ENCODE measurements at places on chromosomes 5 and 9.

DNA sequence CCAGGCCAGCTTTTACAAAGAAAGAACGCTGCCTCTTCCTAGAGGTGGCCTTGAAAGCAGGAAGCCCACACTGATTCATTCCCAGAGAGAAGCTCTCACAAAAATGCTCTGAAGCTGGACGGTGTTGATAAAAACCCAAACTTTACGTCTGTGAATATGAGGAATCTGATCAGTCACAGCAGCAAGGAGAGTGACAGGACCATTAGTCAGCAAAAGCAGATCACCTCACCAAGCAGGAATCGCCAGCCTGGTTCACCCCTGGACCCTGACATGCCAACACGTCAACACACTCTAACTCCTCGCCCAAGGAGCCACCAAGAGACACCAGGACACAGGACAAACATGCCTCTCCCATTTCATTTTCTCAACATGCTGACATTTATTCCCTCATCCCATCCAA lies 70.6 kb upstream of the ZNF622 start:
- no peak for DNase-seq

GRCh38 chr5:169083394-169084018 lies 217.4 kb downstream of the SLIT3 start:
- DNase-seq = no peak

DNA sequence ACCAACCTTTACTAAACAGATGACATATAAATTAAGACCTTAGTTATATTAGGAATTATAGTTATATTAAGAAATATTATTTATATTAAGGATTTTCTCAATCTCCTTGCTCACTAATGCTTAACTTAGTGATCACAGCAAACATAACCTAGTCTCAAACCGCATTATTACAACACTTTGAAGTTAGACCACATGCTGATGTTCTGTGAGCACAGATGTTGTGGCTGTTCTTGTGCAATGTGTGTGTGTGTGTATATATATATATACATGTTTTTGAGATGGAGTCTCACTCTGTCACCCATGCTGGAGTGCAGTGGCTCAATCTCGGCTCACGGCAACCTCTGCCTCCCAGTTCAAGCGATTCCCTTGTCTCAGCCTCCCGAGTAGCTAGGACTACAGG lies 20.5 kb downstream of the ELP1 start:
- DNase-seq = peak; percentile 90

DNA sequence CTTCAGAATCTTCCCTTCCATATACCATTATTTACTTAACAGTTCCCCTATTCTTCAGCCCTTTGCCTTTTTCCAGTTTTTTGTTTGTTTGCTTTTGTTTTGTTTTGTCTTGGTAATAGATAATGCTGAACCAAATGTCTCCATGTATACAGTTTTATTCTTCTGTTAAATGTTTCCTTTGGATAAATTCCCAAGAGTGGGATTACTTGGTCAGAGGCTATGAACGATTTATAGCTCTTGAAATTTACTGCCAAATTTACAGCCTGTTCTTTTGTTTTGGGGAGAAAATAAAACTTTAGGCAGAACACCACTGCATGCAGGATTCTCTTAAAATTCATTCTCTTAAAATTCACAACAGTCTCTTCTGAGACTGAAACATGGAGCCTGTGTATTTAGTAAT lies 38.6 kb downstream of the NR4A3 start:
- no peak for DNase-seq

GRCh38 chr5:59040024-59040803 lies 457.3 kb downstream of the RAB3C start:
- DNase-seq = peak; percentile 88

- DNase-seq = no peak
Measured at GRCh38 chr5:74865256-74865803, 857 bp downstream of the FAM169A start.

DNA sequence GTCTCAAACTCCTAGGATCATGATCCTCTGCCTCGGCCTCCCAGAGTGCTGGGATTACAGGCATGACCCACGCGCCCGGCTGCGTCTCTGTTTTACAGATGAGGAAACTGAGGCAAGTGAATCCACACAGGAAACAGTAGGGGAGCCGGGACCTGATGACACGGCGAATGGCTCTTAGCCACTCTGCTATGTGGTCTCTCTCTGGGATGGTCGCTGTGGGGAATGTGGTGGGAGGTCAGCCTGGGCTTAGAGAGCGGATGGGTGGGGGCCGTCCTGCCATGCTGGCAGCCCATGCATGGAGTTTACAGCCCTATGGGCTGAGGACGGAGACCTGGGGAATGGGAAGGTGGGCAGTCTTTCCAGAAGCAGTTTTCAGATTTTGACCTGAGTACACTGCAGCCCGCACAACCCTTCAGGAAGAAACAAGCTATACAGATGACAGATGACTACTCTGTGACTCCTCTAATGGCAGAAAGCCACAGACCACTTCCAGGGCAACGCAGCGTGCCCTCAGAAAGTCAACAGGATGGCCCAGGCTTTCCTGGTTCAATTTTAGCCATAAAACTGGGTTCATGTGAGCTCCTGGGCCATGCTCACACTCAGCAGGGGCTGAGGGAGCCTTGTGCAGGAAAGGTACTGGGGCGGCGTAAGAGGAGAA lies 136.1 kb upstream of the RAPGEF1 start:
- no peak for DNase-seq

GRCh38 chr9:24765025-24765756 lies 219.5 kb upstream of the IZUMO3 start:
- DNase-seq = no peak

GRCh38 chr9:113632776-113633590 lies 169.5 kb downstream of the RGS3 start:
- peak; percentile 32 for DNase-seq

- DNase-seq = no peak
Measured at GRCh38 chr5:30341466-30341865, 852.0 kb upstream of the CDH6 start.

DNA sequence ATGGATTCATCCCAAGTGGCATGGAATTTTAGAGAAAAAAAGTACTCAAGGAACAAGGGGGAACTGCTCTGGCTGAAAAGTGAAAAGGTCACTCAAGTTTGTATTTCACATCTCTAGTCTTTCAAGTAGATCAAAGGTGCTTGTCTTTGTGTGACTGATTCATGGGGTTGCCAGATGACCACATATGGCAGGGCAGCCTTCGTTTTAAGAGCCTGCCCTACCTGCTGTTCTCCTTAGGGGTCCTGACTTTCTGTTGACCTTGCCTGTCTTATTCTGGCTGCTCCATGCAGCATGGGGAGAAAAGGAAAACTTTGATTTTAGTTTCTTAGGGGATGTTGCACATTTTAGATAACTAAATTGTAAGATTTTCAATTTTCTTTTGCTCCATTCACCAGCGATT lies 877.7 kb downstream of the TLE1 start:
- no peak for DNase-seq

GRCh38 chr9:70701163-70701562 lies 286.7 kb upstream of the KLF9 start:
- no peak for DNase-seq

DNA sequence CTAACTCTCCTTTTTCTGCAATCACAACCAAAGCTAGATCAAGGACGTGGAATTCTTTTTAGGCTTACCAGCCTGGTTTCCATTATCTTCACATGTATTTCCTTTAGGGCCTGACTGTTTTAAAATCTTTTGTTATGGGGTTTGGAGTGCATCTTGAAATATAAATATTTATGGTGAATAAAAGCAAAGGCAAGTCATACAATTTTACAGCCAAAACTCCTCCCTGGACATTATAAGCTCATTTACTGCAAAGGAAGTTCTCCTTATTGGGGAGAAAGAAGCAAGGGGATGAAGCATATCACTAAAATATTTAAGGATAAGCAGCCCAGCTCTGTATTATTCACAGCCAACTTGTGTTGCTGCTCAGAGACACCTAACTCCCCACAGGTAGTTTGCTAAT lies 132.2 kb upstream of the TARS1 start:
- DNase-seq = no peak

- peak; percentile 71 for DNase-seq
Measured at GRCh38 chr5:158502686-158503085, 597.0 kb downstream of the EBF1 start.

DNA sequence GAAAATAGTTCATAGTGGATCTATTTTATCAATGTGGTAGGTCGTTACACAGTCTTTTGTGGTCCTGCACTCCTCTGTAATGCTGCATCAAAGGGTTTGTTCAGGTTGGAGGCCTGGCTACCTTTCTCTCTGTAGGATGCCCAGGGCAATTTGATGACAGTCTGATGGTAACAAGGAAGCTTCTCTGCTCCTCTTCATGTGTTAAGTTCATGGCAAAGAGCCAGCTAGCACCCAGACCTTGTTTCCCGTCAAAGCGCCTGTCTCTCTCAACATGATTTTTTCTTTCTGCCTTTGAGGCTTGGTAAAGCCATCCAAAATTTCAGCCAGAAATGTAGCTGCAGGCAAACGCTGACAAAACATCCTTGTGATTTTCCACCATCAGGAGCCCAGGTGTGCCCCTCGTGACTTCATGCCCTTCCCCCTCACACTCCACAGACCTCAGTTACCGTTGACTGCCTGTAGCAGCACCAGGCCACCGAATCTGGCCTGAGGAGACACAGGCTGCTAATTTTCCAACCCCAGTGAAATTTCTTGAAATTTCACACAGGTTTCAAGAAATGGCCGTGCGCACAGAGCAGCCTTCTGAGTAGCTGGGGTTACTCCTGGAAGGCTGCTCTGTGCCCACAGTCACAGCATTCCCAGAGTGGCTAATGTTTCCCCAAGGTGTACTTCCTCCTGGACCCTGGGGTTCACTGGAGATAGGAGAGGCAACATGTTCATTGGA lies 292.7 kb downstream of the CWC27 start:
- no peak for DNase-seq

- no peak for DNase-seq
Measured at GRCh38 chr5:52705720-52706119, 82.0 kb upstream of the ITGA1 start.

DNA sequence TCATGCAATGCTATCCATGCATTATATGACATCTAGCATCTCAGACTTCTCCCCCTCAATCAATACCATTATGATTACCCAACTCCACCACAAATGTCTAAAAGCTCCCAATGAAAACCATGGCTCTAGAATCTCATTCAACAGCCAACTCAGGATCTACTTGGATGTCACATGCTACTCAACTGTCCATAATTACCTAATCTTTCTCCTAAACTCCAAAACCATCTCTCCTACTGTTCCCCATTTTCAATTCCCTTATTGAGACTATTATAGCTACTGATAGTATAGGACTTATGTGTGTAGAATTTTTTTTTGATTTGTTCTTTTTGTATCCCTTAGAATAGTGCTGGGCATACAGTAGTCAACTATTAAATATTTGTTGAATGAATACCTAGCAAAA lies 8.2 kb upstream of the STRBP start:
- no peak for DNase-seq

DNA sequence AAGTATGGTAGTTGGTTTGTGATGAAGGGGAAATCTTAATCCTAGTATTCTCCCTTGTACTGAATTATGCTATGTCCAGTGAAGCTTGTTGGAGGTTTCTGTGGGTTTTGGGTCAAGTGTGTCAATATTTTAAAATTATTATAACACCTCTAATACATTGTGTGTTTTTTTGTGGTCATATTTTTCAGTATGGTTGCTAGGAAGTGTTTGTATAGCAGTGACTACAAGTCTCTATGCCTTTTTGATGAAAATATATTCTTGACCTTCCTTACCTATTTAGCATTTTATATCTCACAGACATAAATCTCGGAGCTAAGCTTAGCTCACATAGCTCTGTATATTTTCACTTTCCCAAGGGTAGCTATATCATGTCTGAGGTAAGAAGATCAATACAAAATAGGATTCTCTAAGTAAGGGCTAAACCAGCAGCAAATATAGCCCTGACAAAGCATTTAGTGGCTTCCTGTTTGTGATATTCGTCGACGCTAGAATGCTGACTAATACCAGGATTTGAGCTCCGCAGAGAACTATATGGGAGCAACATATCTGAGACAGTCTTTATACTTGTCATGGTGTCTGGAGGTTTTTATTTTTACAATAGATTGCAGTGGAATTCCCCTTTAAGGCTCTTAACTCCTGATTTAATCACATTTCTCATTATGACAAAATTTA lies 82.3 kb downstream of the MACIR start:
- DNase-seq = no peak

GRCh38 chr9:33458444-33458843 lies 11.1 kb upstream of the AQP3 start:
- DNase-seq = peak; percentile 63

GRCh38 chr9:129486756-129487657 lies 133.9 kb downstream of the C9orf50 start:
- no peak for DNase-seq

DNA sequence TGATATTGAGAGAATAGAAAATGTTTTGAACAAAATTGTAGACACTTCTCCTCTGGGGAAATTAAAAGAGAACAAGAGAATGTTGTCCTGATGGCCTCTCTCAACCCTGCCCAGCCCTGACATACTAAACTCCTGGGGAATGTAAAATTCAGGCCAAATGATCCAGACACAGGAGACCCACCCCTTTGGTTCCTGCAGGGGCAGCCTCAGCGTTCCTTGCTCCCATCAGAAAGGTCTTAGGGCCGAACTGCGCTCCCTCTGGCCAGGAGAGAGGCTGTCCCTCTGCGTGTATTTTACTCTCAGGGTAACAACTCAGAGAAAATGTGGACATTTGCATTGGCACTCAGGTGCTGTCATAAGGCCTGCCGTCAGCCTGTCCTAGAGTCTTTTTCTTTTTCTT lies 616.3 kb upstream of the KLF4 start:
- no peak for DNase-seq

DNA sequence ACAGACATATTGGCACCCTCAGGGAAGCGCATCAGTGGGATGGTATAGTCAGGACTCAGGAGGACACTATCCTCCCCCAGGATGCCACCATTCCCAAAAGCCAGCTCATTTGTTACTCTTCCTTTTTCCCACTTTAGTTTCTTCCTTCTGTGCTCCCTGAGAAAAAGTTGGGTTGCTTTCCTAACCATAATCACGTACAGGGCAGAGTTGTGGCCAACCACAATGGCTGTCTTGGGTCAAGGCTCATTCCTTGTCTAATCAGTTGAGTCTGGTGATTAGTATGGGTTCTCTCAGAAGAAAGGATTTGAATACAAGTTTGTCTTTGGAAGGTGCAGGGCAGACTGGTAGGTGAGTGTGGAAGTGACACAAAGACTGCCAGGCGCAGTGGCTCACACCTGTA lies 26.6 kb upstream of the ATP6V1G1 start:
- no peak for DNase-seq

DNA sequence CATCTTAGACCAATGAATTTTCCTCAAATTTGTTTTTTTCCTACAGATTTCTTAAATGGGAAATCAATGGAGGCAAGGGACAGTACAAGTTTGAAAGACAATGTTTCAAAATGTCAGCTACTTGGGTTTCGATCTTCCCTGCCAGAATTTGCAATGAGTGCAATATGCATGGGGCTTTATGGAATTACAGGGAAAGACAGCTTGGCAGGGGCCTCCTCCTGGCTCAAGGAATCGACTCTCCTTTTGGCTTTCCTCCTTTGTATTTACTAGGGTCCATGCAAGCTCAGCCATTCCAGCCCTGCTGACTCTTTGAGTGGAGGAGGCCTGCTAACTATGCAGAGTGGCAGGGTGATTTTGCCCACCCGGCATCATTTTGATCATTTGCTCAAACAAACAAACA lies 63.2 kb downstream of the MED27 start:
- DNase-seq = no peak

- no peak for DNase-seq
Measured at GRCh38 chr5:157961176-157961575, 102.2 kb upstream of the CLINT1 start.
